ENCODE measurements at places on chromosomes 13 and 19.

DNA sequence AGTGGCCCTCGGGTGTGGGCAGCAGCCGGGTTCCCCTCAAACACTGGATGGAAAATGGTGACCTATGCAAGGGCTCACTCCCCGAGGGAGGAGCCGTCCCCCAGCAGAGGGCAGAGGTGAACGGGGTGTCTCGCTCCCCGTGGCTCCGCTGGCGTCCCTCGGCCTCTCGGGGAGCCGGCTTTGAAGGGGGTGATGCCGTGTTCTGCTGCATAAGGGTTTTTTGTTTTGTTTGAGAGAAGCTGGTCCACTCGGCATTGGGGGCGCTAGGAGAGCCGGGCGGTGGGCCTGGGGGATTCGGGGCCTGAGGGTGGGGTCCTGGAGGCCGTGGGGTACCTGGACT, 4.0 kb downstream of the EFNA2 start:
- no peak for DNase-seq

DNA sequence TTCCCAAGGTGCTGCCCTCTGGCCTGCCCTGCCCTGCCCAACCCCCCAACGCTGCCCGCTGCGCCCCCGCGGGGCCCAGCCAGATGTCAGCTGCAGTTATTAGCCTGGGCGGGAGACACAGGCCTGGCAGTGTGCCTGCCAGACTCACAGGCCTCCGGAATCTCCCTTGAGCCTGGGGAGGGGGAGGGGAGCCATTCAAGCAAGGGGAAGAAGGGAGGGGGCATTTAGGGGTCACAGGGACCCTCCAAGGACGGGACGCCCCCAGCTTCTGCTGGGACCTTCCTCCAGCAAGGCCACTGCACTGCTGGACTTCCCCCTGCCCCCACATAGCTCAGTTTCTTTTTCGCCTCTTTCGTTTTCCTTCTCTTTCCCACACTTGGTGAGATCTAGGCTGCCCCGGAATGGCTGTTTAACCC, 2.6 kb upstream of the JUNB start:
- no peak for DNase-seq

GRCh38 chr13:73952648-73953047, 181.6 kb downstream of the KLF12 start:
- no peak for DNase-seq

DNA sequence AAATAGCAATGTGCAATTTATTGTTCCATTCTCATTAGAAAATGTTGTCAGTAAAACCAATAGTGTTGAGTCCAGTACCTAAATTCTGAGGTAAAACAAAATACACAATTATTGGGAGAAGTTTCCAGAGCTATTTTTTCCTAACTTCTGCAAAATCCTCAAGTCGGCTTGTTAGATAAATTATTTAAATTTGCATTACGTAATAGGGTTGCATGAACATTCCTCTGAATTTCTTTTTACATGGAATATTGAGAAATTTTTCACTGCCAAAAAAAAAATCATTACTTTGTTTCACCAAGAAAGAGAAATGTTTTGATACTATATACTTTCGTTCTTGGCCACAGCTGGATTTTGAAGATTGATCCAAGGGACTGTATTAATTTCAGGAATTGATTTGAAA, 1.5 kb downstream of the ZNF507 start:
- DNase-seq: no peak

GRCh38 chr13:21048901-21049698, 12.3 kb downstream of the LATS2 start:
- no peak for DNase-seq

GRCh38 chr13:39670445-39670844, 15.0 kb downstream of the COG6 start:
- DNase-seq: no peak
